ENCODE measurements at places on chromosomes 13 and 19. TPM values are rescaled to one million over a fixed set of nuclear protein-coding genes. Genes with fewer than 3 reads are reported as not detected.
A peak's percentile ranks its signal among the peaks of the same experiment; 100 is the strongest.

GRCh38 chr13:45191874-45192273 lies 9.0 kb downstream of the KCTD4 start:
- DNase-seq: no peak

DNA sequence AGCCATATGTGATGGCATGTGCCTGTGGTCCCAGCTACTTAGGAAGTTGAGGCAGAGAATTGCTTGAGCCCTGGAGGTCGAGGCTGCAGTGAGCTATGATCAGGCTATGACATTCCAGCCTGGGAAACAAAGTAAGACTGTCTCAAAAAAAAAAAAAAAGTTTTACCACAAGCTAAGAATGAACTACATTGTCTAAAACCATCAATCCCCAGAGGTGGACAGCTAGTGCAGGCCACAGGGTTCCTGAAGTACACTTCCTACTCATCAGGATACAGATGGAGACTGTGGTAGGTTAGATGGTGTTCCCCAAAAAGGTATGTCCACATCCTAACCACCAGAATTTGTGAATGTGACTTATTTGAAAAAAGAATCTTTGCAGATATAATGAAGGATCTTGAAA lies 63.5 kb upstream of the DOCK9 start:
- DNase-seq: no peak

DNA sequence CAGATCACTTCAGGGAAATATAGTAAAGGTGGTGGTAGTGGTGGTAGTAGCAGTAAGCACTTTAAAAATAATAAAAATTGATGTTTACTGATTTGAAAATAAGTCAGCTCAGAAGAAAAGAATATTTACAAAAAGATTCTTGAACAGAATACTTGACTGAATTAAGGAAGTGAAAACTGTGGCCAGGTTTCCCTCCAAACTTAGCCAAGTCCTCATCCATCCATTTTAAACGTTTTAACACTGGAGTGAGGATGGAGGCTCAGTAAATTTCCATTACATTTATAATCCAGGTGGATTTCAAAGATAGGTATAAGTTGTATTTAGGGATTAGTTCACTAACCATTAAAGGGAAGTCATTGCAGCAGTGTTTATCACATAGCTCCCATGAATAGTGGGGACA lies 221.5 kb downstream of the RGCC start:
- no peak for DNase-seq

DNA sequence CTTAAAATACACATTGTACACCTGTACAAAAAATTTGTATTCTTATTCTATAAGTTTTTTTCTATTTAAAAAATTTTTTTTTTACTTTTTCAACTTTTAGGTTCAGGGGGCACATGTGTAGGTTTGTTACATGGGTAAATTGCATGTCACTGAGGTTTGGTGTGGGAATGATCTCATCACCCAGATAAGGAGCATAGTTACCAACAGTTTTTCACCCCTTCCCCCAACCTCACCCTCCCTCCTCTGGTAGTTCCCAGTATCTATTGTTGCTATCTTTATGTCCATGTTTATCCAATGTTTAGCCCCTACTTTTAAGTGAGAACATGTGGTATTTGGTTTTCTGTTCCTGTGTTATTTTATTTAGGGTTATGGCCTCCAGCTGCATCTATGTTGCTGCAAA lies 89.9 kb downstream of the CDK8 start:
- no peak for DNase-seq

DNA sequence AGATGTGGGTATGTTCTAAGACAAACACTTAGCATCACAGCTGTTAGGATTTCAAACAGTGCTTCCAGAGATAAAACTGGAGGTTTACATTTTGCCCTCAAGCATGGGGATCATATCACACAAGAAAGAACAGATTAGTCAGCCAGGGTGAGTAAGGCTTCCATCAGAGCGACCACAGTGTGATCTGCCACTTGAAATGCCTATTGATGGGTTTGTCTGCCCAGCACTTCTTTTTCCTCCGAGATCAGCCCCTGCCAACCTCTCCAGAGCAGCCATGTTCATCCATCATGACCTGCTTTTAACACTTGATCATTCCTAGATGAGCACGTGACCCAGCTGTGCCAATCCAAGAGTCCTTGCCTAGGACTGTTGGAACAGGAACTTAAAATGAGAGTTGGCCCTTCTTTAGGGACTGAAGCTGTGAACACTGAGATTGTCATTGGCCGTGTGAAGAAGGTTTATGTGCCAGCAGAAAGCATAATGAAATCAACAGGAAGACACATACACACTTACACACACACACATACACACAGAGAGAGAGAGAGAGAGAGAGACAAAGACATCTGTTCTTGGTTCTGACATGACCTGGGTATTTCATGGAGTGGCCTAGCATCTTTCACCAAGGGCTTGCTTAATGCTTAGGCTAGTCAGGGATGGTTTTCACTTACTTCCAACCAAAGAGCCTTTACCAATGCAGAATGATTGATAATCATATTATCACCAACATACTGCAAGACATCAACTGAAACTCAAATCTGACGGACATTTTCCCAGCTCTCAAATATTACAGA lies 5.2 kb upstream of the CEBPG start:
- DNase-seq: no peak

The ZNF570 gene
- polyA plus RNA-seq: 7.3 TPM

DNA sequence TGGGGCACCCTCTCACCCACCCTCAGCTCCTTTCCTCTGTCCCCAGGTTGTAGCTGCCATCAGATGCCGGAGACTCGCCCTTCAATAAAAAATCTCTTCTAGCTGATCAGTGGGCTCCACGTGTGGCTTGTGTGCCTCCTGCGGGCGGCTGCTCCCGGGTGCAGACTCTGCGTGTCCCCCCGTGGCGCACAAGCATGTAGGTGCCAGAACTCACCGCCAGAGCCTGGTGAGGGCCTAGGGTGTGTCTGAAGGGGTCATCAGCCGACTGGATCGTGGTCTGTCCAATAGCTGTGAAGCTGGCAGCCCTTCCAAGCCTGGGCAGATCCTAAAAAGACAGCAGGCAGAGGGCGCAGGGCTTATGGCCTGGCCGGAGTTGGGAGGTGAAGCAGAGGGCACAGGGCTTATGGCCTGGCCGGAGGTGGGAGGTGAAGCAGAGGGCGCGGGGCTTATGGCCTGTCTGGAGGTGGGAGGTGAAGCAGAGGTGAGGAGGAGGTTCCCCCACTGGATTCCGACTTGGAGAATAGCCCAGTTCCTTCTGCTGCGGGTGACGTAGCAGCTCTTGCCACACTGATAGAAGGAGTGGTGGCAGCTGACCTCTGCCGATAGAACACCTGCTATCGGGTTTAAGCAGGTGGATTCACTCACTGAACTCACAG lies 11.7 kb downstream of the NOP53 start:
- DNase-seq: peak; percentile 54

- DNase-seq: peak; percentile 84
Observed at GRCh38 chr13:40189898-40190630, 476.4 kb downstream of the FOXO1 start.

The IFNL1 gene
- not detected for polyA plus RNA-seq

The CD37 gene
- 23.2 TPM for polyA plus RNA-seq

The ZNF581 gene
- 18.4 TPM for polyA plus RNA-seq

GRCh38 chr19:35781650-35782049 lies 6.3 kb downstream of the ARHGAP33 start:
- DNase-seq: no peak

DNA sequence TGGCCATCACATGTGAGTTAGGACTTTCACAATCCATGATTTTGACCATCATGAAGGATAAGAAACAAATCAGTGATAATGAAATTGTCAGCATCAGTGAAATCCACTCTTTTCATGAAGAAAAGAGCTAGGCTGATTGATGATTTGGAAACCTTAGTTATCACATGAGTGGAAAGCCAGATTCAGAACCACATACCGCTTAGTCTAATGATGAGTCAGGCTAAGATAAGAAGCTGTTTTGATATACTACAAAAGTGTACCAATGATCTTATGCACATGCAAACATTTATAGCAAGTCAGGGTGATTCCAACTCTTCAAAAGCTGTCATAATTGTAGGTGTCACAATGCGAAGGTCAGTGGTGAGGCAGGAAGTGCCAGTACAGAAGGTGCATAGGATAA lies 519.3 kb downstream of the GPC6 start:
- no peak for DNase-seq

DNA sequence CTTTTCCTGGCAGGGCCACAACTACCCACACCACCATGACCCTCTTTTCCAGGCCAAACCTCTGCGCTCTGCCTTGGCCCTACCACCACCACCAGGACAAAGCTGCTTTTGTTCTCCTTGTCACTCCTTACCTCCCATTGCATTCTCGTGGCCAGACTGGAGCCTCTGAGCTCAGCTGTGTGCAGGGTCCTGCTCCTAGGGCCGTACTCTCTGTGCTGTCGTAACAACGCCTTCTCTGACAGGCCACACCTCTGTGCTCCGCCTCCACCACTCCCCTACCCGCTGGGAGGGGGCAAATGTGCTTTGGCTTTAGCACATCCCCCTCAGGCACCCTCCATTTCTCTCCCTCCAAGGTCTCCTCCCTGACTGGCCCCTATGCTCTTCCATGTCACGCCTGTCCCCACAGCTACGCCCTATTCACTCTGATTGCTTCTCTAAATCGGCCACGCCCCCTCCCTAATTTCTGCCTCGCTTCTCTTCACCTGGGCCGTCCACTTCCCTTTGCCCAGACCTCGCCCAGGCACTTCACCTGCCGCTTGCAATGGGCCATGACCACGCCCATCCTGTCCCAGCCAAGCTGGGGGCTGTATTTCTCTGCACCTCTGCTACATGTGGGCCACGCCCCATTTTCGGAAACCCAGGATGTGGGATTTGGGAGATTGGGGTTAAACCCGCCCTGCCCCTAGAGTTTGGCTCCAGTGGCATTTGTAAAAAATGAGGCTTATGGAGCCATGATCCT lies 472.3 kb downstream of the KLF12 start:
- no peak for DNase-seq

- DNase-seq: no peak
Observed at GRCh38 chr13:28493740-28494503, 1.0 kb downstream of the FLT1 start.

The ETV2 gene
- polyA plus RNA-seq: 27.2 TPM

DNA sequence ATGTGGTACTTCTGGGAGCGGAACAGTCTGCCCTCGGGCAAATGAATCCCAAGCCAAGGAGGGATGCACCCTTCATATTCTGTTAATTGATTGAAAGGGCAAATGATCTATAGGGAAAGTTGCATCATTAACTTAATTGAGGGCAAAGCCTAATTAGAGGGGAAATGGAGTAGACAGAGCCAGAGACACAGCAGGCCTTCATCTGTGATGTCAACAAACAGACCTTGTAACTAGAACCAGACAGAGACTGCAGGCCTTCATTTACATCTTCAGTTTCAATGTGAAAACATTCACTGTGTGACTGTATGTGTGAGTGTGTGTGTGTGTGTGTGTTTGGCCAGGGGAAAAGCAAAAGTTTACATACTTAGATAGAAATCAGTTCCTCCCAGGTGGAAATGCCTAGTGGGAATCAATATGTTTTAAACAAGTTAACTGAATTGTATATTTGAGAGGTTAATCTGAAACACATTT lies 126.4 kb downstream of the SPRY2 start:
- DNase-seq: no peak

The ATP13A1 gene
- 64.1 TPM for polyA plus RNA-seq

DNA sequence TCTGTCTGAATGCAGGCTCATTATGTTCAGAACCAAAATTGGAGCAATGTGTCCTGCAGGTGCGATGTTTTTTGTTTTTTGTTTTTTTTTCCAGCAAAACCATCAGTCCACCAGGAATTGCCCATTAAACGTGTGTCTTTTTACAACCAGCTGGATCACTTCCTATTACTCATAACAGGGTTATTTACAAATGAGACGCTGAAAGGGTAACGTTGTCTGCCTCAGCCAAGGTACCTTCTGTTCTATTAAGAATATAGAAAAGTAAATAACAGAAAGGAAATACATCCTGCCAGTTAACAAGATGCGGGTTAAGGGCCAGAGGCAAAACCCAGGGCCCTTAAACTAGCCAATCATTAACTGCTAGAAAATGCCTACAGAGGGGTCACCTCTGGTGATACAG lies 590.4 kb downstream of the TBC1D4 start:
- DNase-seq: no peak
